ENCODE measurements at places on chromosomes 4 and X.

DNA sequence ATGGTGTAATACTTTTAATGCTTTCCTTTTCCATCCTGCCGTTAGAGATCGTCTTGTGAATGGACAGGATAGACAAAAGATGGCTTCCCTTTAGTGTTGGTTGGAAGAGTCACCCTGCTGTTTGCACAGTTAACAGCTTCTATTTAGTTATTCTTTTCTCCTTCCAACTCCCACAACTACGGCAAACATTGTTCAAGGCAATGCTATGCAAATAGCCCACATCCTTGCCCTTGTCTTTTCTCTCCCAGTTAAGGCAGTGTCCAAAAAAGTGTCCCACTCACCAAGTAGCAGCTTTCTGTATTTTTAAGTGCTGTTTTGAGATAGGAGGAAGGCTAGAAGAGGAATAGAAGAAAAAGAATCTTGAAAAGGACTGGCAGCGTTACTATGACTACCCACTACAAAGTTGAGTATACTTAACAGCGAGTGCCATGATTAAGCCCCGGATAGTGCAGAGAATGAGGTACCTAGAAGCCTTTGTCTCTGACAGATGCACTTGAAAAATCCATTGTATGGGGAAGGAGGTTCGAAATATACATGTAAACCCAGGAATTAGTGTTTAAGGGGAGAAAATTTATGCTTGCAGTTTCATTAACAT lies 12.1 kb upstream of the RUFY3 start:
- peak; percentile 14 for DNase-seq

GRCh38 chr4:18733961-18734360 lies 712.4 kb upstream of the LCORL start:
- DNase-seq: no peak

- no peak for DNase-seq
These were observed 13.9 kb downstream of the TACC3 start for GRCh38 chr4:1735215-1735614.

DNA sequence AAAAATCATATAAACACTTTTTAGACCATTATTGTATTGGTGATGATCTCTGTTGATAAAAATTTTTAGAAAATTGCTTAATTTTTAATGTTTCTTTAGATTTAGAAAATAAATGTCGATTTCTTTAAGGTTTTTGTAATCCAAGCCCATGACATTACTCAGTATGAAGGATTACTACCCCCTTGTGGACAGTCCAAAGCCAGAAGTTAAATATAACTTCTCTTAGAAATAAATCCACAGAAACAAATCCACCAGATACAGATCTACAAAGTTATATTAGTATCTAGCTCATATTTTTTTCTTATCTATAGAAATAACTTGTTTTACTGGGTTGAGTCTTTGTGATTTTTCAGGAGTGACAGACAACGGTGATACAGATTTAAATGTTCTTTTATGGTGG lies 18.9 kb downstream of the TIFA start:
- DNase-seq: no peak

DNA sequence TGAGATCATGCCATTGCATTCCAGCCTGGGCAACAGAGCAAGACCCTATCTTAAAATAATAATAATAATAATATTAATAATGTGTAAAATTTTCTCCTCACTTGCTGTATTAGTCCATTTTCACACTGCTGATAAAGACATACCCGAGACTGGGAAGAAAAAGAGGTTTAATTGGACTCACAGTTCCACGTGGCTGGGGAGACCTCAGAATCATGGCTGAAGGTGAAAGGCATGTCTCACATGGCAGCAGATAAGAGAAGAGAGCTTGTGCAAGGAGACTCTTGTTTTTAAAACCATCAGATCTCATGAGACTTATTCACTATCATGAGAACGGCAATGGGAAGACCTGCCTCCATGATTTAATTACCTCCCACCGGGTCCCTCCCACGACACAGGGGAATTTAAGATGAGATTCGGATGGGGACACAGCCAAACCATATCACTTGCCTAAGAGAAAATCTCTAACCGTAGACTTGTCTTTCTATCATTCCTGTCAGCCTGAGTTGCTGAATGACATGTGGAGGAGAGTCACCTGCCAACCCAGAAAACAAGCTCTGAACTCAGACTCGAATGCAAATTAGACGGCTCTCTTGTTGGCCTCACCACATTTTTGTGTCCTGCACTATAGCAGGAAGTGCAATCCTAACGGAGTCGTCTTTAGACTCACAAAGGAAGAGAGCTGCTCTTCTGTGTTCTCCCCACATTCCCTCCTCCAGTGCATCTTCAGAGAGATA lies 51.9 kb upstream of the DCTD start:
- DNase-seq: peak; percentile 7
